ELF-1 (cell line): ENCODE measurements at places on chromosomes 4 and X.
A peak's percentile ranks its signal among the peaks of the same experiment; 100 is the strongest.

DNA sequence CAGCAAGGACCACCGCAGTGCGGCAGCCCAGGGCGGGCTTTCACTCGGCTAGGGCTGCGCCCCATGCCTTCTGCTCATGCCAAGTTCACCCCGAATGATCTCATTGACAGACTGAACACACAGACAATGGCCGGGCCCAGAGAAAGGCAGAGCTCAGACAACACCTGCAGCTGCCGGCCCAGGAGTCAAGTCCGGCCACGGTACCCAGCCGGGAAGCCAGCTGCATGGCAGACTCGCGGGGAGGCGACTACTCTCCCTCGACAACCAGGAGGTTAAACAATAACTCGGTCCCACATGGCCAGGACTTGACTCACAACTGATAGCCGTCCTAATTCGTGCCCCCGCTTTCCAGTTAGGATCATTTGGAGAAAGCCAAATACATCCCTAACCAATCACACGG, 50.4 kb downstream of the ABLIM2 start:
- DNase-seq: no peak

GRCh38 chr4:164108971-164109370, 614.5 kb downstream of the TMA16 start:
- no peak for DNase-seq

DNA sequence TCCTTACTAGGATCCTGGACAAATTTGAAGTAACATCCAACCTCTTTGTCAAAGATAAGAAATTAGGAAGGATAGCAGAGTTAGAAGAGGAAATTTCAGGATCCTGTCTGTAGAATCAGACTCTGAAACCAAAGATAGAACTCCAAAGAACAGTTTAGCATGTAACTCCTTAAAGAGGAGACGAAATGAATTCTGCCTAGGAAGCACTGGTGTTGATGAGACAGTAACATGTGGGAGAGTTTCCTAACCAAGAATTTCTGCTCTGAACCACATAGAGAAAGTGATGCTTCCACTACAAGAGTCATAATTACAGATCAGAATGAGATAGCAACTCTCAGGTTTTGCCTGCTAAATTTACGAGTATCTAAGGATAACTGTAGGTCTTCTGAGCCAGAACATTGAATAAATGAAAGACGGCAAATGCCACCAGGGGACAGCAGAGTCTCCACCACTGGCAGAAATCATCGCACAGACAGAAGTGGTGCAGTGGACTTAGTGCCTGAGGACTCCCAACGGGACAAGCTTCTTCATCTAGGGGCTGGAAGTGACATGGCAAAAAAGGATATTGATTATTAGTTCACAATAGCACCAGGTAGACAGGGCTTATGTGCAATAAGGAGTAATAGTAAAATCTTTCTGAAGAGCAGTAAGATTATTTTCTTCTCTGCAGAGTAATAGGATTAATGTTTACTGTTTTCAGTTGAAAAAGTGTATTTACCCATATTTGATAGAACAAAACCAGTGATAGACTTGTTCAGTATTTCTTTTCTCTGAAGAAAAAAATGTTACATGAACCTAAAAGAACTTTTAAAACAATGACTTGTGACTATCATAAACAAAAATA, 6.7 kb upstream of the PPID start:
- DNase-seq: peak; percentile 56

- no peak for DNase-seq
Measured at GRCh38 chr4:121304893-121305292, 75.9 kb downstream of the QRFPR start.

GRCh38 chr4:140212646-140213045, 58.7 kb upstream of the MAML3 start:
- DNase-seq: peak; percentile 45

DNA sequence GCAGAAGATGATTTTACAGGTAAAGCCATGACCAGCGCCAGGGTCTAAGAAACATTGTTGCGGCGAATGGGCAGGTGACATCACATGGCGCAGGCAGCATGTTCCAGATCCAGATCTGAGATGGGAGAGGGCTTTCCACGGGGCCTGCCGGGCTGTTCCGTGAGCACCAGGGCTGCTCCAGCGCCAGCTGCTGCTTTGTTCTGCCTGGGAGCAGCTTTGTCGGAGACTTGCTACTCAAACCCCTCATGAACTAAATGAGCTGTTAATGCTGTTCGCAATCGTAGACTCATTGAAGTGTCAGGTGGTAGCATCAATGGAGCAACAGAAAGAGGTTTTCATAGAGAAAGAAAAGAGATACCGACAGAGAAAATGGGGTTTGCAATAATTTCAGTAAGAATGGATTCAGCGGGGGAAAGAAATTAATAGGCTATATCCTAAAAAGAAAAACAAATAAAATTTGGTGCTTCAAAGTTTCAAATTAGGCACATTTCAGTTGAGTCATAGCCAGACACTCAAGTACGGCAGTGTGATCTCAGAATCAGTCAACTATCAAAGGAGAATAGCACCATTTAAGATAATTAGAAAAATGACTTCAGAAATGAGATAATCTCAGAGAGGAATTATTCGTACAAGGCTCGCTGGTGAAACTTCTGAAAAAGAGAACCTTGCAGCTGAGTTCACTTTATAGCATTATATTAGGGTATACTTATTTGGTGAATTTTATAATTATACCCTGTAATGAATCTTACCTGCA, 23.9 kb downstream of the SORBS2 start:
- no peak for DNase-seq

DNA sequence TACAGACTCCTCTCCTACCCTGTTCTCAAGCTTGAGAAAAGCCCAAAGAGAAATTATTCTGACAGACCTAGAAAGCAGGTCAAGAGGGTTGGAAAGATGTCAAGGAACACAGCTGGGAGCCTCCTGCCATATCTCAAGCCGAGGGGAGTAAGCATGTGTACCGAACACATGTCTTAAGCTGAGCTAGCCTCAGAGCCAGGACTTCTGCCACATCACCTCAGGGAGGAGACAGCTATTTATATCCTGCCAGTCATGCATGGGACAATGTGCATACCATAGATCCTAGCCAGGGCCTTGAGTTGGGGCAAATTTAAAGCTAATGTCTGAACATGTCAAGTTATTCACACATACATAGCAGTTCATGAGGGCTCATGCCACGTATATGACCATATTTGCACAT, 11.8 kb downstream of the TMEM31 start:
- no peak for DNase-seq

GRCh38 chrX:65407157-65407626, 127.4 kb downstream of the LAS1L start:
- peak; percentile 64 for DNase-seq

- no peak for DNase-seq
Measured at GRCh38 chr4:102341201-102341600, 4.1 kb downstream of the SLC39A8 start.

GRCh38 chr4:19038231-19038630, 1016.7 kb upstream of the LCORL start:
- DNase-seq: no peak

DNA sequence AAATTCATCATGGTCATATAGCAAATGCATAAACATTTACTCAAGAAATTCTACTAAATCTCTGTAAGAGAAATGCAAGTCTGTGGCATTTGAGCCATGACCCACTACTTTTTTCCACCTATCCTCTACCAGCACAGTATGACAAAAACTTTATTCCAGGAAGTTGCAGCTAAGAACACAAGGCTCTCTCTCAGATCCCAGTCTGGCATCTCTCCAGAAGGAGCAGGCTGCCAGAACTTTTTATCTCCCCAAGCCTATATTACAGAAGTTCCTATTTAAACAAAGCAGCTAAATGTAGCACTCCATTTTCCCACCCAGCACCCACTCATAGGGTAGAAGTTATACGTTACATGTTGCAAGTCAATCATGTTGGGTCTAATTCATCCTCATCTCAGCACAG, 49.3 kb upstream of the EPGN start:
- no peak for DNase-seq

DNA sequence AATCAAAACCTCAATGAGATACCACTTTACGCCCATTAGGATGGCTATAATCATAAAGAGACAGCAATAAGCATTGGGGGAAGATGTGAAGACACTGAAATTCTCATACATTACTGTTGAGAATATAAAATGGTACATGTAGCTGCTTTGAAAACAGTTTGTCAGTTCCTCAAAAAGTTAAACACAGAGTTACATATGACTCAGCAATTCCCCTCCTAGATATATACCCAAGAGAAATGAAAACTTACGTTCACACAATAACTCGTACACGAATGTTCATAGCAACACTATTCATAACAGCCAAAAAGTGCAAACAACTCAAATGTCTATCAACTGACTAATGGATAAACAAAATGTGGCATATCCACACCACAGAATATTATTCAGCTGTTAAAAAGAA, 36.6 kb downstream of the PHF8 start:
- DNase-seq: no peak

GRCh38 chr4:88144866-88145300, 13.6 kb downstream of the ABCG2 start:
- peak; percentile 50 for DNase-seq

DNA sequence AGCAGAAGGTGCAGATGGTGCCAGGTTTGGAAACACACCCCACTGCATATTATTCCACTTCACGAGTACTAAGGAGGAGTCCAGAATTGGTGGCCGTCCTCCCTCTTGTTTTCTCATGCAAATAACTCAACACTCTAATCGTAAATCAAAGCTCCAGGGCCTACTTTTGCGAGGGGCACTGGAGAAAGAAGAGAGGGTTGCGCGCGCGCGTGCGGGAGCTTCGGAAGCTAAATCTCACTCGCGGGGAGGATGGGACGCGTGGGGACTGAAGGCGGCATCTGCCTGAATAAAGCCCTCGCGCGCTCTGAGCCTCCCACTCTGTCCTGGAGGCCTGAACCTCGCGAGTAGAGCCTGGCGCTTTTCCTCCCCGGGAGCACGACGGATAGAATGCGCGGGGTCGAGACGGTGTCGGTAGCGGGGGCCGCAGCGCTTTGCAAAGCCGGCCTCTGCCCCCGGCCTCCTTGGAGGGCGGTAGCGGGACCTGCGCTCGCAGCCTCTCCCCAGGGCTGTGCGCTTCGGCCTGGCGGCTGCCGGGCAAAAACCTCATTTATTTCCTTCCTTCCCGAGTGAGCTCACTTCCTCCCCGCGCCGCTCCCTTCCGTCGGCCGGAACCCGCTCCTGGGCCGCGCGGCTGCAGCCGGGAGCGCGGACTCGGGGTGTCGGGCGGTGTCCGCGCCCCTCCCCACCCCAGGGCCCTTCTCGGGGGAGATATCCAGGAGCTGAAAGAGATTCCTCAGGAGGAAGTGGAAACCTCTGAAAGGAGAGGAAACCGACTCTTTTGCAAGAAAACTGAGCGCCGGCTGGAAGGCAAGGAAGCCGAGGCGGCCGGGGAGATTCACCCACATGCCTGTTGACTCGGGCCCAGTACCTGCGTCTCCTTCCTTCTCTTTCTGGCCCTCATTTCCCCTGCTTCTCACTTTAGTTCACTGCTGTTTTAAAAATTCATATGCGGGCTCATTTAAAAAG, 20.7 kb downstream of the HAND2 start:
- DNase-seq: peak; percentile 57

DNA sequence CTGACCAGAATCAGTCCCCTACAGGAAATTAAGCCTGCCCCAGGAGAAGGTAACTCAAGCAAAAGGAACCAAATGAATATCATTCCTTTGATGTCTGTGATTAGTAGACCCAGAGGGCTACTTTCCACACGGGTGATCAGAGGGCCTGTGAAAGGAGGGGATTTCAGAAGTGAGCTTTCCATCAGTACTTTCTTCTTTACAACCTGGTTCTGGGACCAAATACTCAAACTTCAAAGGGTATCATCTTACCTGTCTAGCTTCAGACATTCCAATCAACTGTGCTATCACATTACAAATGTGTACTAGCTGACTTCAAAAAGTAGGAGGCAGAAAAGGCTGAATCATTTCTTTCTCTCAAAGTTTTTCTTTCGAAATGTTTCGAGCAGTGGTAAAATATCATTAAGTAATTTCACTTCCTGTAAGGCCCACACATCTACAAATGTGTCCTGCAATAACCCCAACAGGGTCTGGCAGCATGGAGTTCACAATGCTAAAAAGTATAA, 23.9 kb downstream of the ACSL4 start:
- DNase-seq: peak; percentile 22
